ENCODE measurements at places on chromosomes 6 and 20. TPM values are rescaled to one million over a fixed set of nuclear protein-coding genes. Genes with fewer than 3 reads are reported as not detected.
A peak's percentile ranks its signal among the peaks of the same experiment; 100 is the strongest.

DNA sequence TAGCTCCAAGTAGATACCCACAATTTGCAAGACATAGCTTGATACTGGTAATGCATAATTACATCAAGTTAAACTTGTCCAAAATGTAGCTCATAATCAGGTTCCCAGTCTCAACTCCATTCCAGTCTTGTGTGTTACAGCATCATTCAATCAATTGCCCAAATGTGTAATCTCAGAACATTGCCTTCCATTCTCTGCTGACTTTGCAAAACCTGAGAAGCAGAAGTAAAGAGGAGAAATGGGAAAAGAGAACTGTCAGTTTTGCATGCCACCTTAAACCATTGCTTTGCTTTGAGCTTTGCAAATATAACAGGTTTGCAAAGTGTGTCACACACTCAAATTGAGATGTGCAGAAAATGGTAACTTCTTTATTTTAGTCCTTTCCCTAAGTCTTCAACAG is 40.3 kb upstream of the CNKSR3 start:
- DNase-seq, result no peak

DNA sequence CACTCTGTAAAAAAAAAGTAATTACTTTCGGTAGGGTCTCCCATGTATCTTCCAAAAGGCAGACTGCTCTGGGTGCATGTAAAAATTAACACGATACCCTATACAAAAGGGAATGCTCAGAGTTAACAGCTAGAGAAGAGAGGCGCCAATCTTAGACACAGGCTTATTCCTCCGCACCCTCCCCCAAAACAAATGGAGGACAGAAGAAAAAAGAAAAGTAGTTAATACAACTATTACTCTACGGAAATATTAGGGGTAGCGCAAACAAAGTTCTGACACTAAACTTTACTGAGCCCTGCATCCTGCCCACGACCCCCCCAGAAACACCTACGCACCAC is 331 bp upstream of the UFL1 start:
- no peak for DNase-seq

The SLC35B3 gene
- polyA plus RNA-seq, result 21.6 TPM

- DNase-seq, result no peak
Observed at GRCh38 chr6:33316603-33317418, 733 bp downstream of the ZBTB22 start.

- DNase-seq, result no peak
Observed at GRCh38 chr6:31170600-31170881, at the start of gene POU5F1. POU5F1 (minus strand) TSS chr6:31170682; CDS start chr6:31170620, 62 bp downstream.

DNA sequence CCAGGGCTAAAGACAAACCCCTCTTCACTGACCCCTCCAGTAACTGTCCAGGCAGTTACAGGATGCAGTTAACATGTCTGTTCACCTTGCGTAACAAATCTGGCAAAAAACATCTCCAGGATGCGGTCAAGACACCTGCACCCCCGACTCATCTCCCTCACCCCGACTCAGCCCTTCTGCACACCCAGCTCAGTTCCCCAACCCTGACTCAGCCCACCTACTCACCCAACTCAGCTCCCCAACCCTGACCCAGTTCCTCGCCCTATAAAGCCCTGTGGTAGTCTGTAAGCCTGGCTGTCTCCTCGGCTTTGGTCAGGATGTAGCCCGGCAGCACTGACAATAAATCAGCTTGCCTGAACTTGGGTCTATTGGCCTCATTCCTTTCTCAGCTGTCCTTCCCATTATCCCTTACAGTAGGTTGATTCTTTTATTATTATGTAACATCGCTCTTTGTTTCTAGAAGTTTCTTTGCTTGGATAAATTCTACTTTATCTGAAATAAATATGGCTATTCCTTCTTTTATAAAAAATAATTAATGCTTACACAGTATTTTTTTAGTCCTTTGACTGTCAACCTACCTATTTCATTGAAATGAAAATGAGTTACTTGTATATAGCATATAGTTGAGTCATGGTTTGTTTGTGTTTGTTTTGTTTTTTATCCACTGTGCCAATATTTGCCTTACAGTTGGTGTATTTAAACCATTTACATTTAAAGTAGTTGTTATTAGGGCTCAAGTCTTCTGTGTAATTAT is 12.9 kb upstream of the ADTRP start:
- DNase-seq, result no peak

The ADGRB3 gene
- polyA plus RNA-seq, result 2.2 TPM

- DNase-seq, result no peak
Observed at GRCh38 chr6:128966934-128967333, 84.0 kb downstream of the LAMA2 start.

DNA sequence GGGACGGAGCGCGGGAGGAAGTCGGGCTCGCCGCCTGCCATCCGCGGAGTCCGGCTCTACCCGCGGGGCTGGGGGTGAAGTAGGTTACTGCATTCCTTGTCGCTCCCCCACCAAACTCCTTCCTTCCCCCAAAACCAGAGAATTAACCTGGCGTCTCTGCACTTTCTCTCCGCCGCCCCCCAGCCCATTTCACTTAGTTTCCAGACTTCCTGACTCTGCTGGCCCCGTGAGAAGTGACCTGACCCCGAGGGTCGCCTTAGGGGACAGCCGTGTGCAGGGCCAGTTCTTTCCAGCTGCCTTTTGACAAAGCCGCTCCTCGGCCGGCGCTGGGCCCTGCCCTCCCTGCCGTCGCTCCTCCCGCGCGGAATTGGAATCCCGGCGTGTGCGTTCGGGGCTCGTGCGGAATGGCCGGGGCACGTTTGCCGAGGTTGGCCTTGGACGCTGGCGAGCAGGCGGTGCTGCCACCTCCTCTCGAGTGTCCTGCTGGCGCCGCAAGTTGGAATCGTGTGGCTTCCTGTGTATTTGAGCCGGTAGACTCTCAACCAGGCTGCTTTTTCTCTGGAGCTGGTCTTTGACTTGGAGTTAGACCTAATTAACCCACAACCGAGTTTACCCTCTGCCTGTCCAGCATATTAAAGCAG is 650 bp downstream of the DCBLD1 start:
- DNase-seq, result peak; percentile 51

DNA sequence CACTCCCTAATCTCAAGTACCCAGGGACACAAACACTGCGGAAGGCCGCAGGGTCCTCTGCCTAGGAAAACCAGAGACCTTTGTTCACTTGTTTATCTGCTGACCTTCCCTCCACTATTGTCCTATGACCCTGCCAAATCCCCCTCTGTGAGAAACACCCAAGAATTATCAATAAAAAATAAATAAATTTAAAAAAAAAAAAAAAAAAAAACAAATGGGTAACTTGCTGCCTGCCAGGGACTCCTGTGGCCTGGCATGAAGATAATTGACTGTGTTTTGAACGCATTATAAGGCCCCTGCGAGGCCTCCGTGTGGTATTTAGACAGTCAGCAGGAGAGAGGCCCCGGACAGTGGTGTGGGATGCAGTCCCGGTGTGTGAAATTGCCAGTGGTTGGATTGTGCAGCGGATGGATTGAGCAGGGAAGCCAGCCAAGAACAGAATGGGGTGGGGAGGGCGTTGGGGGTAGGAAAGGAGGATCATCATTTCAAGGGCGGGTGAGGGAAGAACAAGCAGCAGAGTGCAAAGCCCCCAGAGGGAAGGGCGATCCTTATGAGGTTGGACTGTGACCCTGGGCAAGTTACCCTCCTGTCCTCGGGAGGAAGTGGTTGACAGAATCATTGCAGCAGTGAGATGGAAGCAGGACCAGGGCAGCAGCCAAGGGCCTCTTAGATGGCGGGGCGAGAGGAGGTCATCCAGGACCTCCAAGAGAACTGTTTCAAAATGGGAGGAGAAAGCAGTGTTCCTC is 43.3 kb downstream of the PPARD start:
- DNase-seq, result peak; percentile 68

GRCh38 chr6:56961151-56961550 is 6.2 kb downstream of the BEND6 start:
- no peak for DNase-seq

- no peak for DNase-seq
Observed at GRCh38 chr20:3134151-3134550, 25.5 kb downstream of the FASTKD5 start.

DNA sequence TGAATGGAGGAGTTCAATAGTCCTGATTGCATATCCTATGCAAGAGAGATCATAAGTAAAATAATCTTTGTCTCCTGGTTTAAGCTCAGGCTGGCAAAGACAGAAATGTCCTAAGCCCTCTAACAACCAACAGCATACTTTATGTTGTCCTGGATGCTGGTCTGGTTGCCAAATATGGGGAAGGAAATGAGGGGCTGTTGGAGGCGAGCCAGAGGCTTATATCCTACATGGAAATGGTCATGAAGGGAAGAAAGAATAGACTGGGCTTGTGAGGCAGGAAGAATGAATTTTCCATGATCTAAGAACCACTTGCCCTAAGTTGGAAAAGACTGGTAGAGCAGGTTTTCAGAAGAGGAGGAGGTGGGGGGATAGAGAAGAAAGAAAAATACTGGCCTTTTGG is 237.1 kb downstream of the SMOC2 start:
- DNase-seq, result no peak

- DNase-seq, result no peak
Observed at GRCh38 chr6:21185861-21186478, 407.6 kb upstream of the SOX4 start.

GRCh38 chr6:75223428-75223827 is 17.6 kb upstream of the COL12A1 start:
- DNase-seq, result no peak

GRCh38 chr20:61803416-61803914 is 262.2 kb downstream of the TAF4 start:
- DNase-seq, result no peak

GRCh38 chr20:38430679-38431325 is 4.3 kb downstream of the SNHG17 start:
- no peak for DNase-seq

DNA sequence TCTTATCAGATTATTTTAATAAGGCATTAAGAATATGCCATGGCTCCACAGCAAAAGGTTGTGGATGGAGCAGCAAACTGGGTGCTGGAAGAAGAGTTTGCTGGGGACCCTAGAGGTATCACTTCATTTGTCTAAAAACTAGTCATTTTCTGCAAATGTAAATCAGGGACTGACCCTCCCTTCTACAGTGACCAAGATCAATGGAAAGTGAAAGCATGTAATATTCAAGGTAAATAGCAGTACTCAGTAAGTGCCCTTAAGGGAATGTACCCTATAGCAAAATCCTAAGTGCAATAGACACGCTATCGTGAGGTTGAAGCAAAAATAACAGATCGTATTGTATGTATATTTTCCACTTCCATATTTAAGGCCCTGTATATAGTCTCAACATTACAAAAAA is 38.7 kb downstream of the TRDN start:
- DNase-seq, result no peak

- DNase-seq, result no peak
Observed at GRCh38 chr6:47262231-47262630, 47.5 kb downstream of the TNFRSF21 start.

DNA sequence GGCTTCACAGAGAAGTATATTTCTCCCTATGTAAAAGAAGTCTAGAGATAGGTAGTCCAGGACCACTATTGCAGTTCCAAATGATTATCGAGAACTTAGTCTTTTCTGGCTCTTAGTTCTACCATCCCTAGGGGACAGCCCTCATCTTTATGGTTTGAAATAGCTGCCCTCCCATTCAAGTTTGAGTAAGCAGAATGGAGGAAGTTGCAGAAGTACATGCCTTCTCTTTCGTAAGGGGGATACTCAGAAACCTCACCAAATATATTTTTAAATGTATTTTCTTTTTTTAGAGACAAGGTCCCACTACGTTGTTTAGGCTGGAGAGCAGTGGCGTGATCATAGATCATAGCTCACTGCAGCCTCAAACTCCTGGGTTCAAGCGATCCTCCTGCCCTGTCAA is 236.8 kb upstream of the RREB1 start:
- DNase-seq, result no peak

DNA sequence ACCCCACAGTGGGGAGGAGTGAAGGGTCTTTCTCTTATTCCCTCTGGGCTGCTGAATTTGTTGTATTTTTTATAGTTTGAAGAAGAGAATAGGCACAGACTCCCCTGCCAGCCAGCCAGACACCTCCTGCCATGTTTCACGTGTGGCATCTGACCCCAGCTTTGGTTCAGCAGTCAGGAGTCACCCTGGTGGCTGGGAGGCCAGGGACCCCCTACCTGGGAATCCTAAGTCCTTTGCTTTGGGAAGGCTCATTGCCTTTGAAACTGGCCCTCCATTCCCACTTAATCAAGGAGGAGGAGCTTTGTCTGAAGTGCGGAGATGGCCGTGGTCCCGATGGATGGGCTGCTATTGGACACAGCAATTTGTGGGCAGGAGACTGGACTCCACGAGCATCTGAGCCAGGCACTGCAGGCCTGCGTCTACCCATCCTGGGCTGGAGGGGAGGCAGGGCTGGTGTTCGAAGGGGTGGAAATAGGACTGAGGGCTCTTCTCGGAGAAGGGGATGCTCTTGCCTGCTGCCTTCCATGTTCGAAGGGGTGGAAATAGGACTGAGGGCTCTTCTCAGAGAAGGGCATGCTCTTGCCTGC is 196.1 kb downstream of the DLL1 start:
- DNase-seq, result no peak

The C20orf144 gene
- polyA plus RNA-seq, result not detected

The RAET1E gene
- 1.1 TPM for polyA plus RNA-seq

- DNase-seq, result no peak
Observed at GRCh38 chr20:52518735-52519134, 327.2 kb upstream of the ZFP64 start.

GRCh38 chr6:105194106-105194505 is 14.3 kb upstream of the POPDC3 start:
- DNase-seq, result no peak

DNA sequence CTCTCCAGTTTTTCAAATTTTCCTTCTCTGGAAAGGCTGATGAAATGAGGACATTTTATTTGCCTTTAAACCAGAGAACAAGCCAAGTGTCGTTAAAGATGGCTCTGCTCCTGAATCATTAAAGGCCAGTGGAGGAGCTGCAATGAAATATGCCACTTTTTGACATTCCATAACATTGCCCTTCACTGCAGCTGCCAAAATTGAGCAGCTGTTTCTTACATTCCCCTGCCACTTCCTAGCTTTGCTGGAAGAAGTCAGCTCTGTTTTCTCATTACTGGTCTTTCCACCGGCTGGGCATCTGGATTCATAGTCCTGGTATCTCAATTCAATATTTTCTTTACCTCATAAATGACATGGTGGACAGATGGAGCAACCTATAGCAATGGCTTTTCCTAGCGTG is 45.5 kb upstream of the NRN1 start:
- peak; percentile 17 for DNase-seq
